ENCODE measurements at places on chromosomes 1 and 21.

GRCh38 chr1:180277476-180278193, 47.6 kb downstream of the LHX4 start:
- no peak for DNase-seq

- DNase-seq, result no peak
Measured at GRCh38 chr1:158819461-158820443, 11.4 kb upstream of the MNDA start.

DNA sequence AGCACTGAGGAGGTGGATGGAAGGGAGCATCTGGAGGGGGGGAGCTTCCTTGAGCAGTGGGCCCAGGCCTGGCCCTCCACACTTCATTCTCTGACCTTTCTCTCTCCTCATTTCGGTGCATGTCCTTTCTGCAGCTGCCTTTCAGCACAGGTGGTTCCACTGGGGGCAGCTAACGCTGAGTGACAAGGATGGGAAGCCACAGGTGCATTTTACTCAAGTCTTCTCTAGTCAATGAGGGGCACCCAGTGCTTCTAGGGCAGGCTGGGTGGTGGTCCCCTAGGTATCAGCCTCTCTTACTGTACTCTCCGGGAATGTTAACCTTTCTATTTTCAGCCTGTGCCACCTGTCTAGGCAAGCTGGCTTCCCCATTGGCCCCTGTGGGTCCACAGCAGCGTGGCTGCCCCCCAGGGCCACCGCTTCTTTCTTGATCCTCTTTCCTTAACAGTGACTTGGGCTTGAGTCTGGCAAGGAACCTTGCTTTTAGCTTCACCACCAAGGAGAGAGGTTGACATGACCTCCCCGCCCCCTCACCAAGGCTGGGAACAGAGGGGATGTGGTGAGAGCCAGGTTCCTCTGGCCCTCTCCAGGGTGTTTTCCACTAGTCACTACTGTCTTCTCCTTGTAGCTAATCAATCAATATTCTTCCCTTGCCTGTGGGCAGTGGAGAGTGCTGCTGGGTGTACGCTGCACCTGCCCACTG, 43.2 kb downstream of the YARS1 start:
- DNase-seq, result no peak

- DNase-seq, result no peak
Measured at GRCh38 chr1:210363119-210363518, 34.4 kb downstream of the HHAT start.

DNA sequence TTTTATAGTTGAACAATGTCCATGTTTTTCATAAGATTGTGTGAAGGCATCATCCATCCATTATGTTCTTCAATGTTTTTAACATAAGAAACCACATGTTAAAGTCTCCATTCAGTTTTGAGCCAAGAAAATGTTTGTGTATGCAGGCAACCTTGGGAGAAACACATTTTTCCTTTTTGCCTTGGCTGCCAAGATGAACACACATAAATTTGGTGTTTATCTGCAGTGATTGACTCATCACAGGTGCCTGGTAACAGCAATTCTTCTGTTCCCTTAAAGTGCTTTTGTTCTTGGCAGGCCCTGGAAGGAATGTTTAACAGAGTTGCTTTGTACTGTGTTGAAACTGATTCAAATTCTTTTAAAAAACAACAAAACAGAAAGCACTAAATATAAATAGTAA, 709.9 kb upstream of the ADGRL4 start:
- no peak for DNase-seq

DNA sequence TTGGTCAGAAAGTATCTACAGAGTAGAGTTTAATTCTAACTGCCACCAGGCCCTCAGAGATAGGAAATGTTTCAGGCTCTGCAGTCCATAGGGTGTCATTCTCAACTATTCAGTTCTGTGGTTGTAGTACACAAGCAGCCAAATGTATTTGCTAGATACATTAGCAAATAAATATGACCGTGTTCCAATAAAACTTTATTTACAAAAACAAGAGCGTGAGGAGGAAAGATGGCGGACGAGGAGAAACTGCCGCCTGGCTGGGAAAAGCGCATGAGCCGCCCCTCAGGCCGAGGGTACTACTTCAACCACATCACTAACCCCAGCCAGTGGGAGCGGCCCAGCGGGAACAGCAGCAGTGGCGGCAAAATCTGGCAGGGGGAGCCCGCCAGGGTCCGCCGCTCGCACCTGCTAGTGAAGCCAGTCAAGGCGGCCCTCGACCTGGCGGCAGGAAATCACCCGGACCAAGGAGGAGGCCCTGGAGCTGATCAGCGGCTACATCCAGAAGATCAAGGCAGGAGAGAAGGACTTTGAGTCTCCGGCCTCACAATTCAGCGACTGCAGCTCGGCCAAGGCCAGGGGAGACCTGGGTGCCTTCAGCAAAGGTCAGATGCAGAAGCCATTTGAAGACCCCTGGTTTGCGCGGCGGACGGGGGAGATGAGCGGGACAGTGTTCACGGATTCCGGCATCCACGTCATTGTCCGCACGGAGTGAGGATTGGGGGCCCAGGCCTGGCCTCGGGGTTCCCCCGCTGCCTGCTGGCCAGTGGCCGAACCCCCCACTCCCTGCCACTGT, 286.1 kb downstream of the LRRC40 start:
- DNase-seq, result no peak
